ENCODE measurements at places on chromosomes 2 and 18. TPM values are rescaled to one million over a fixed set of nuclear protein-coding genes. Genes with fewer than 3 reads are reported as not detected.

The SLC9A2 gene
- 0.19 TPM for total RNA-seq

The SP100 gene
- total RNA-seq = 217 TPM

The GPAT2 gene
- 12.4 TPM for total RNA-seq

The TFPI gene
- 0.05 TPM for total RNA-seq

The ACVR2A gene
- 3.0 TPM for total RNA-seq

The NDUFB3 gene
- 52.9 TPM for total RNA-seq

The CLASP1 gene
- total RNA-seq = 121 TPM

The REG3G gene
- not detected for total RNA-seq

DNA sequence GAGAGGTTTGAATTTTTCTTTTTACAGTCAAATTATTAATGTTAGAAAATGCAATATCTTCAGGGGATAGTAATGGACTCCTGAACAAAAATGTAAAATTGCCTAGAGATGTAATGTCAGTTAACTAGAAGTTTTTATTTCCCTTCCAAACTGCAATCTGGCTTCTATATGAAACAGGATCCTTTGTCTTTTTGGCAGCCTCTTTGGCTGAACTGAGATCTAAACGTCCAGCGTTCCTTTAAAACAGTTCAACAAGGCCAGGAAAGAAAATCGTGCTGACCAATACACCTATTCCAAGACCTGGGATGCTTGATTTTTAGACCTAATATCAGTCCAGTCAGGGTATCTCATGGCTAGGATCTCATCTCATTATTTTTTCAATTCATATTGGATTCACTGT, 245.5 kb downstream of the FIGN start:
- no peak for DNase-seq

GRCh38 chr2:71831193-71831577, 316.5 kb downstream of the CYP26B1 start:
- DNase-seq = no peak

- no peak for DNase-seq
Measured at GRCh38 chr2:174005801-174006419, 40.7 kb upstream of the SP3 start.

DNA sequence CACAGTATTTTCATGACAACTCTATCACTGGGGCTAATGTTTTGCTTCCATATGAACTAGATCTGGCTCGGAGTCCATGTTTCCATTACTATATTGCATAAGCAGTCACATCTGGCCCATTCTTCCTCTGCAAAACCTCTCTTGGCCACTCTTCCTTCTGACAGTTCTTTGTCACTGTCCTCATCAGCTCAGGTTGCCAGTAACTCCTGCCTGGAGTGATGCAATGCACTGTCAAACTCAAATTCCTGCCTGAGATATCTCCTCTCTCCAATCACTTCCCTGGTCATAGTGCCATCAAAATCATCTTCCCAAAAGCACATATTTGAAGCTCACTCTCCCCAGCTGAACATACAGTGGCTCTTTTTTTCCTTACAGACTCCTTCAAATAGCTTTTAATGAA, 66.1 kb downstream of the COLEC12 start:
- no peak for DNase-seq

DNA sequence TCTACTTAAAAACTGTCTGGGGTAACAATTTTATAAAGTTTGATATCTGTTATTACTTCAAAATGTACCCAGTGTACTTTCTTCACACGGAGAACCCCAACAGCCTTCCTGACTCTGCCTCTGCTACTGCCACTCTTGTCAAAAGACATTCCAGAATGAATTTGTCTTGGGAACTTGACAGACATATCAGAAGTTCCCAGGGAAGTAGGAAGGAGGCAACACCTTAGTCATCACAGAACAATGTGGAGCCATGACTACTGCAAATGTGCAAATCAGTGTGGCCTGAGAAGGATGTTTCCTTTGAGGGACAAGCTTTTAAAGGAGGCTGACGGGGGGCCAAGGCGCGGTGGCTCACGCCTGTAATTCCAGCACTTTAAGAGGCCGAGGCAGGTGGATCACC, 133.8 kb upstream of the RNF152 start:
- no peak for DNase-seq

DNA sequence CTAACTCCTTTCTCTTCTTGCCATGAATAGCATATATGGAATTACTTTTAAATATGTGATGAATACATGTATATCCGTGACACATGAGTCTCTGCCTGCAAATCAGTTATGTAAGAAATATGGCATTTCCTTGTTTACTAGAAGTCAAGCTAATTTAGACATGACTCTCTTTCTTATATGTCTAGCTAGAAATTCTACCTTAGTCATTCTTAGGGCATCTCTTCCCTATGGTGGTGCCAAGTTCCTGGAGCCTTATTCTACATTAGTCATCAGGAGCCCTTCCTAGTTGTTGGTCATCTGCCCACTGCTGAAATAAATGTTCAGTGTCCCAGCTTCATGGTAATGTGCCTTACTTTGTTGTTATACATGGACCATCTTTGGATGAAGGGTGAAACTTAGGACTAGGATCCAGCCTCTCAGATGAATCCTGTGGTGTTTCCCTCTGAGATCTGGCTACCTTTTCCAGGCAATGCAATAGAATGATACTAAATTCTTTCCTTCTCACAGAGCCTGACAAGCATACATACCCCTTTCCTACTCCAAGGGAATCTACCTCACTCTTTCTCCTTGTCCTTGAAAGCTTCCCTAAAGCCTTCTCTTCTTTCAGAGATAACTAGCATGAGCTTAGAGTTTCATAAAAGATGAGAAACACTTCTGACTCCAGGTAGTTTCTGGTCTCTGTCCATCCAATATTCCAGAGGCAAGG, 415.3 kb upstream of the VWC2L start:
- DNase-seq = no peak

DNA sequence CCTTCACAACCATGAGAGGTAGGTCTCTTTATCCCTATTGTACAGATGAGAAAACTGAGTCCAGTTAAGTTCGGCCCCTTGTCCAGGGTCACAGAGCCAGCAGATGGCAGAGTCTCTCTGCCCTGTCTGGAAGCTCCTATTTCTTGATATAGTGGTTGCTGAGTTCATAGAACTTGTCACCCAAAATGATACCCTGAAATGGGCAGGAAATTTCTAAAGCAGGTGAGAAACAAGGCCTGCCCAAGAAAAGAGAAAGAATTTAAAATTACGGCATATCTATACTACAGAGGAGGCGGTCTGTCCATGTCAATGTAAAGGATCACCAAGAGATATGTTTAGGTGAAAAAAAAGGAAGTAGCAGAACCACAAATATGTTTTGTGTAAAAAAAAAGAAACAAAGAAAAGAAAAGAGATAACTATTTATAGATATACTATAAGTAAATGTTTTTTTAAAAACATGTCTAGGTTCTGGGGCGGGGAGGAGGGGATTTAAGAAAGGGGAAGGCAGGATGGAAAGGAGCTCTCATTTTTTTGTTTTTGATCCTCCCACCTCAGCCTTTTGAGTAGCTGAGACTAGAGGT, 39.8 kb downstream of the MYO7B start:
- no peak for DNase-seq

- DNase-seq = no peak
Measured at GRCh38 chr2:127811397-127812321, 688 bp upstream of the WDR33 start.

DNA sequence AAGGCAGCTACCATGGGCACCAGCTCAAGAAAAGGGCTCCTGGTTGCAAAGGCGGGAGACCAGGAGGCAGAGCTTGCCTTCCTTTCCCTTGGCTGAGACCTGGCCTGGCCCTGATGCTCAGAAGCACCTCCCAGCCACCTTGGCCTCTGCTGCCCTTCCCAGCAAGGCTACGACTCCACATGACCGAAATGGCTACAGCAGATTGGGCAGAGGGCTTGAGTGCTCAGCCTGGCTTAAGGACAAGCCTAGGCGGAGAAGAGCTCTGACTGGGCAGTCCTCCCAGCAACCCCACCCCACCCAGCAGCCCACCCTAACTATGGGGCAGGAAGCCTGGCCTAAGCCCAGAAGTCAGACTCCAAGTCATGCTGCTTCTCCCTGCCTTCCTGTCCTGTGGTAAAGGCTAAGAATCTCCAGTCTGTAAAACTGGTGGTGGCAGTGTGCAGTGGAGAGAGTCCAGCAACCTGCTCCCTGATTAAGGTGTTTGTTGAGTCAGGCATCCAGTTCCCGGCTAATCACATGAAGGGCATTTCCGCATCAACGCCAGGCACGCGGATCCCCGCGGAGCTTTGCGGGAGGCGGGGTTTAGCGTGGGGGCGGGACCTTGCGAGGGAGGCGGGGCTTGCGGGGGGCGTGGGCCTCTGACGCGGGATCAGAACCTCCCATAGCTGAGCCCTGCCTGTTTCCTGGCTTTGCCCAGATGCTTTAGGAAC, 256.0 kb downstream of the BCL11A start:
- no peak for DNase-seq

DNA sequence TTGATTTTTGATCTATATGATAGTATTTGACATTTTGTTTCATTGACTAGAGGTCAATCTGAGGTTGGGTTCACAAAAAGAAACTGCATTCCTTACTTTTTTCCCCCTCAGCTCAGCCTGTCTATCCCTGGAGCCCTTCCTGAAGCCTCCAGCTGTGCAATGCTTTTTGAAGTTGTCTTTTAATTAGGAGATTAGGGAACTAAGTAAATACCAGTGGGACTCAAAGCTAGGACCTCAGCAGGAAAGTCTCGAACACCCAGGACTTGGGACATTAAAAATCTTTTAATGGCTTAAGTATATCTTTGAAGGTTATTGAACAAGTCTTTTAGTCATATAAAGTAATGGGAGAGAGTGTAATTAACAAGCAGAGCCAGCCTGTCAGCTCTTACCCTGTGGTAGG, 220.2 kb downstream of the PDE11A start:
- no peak for DNase-seq

DNA sequence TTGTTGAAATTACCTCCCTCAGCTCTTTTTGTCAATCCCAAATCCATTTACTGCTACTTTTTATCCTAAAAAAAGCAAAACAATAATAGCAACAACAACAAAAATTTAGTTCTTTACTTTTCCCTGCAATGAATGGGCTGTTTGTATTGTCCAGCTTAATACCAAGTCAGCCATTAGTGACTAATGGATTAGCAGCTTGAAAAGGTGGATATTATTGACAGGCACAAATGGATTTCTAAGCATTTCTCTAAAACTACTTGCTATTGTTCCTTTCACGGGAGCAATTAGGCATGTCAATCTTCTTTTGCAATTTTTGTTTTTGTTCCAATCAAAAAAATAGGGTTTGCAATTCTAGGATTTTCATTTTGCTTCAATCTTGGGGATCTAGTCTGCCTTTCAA, 32.1 kb upstream of the SPAG16 start:
- DNase-seq = no peak

DNA sequence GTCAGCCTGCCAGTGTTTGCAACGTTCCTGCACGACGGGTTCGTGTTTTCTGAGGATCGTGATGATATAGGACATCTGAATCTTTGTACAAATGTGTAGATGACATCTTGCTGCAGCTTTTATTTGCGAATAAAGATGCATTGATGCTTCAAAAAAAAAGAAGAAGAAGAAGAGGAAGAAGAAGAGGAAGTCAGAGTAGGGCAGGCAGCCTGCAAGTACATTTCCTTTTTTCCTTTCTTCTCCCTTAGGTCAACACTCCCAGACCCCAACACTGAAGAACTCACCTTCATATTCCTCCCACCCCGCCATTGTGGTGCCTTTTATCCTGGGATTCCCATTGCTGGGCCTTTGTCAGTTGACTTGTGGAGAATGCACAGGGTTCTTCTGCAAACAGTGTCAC, 91.5 kb downstream of the FHOD3 start:
- DNase-seq = no peak

DNA sequence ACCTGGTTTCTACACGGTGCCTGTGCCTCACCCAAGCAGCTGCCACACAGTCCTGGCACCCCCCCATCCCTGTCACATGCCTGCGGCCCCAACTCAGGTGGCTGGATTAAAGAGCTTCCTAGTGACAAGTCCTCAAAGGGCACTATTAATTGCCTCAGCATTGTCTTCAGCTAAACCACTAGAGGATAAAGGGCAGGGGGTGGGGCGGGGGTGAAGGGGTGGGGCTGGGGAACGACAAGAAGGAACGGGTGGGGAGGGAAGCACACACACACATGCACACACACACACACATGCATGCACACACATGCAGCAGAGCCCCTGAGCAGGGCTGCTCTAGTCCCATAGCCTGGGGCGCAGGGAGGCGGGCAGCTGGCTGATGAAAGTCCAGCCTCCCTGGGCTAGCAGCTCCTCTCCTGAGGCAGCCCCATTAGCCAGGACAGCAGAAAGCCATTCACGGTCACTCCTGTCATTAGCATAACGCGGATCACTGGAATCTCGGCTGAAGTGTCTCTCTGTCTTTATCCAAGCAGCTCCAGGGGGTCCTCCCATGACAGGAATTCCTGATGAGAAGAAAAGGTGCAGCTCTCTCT, 7.4 kb upstream of the TEX261 start:
- no peak for DNase-seq
